ENCODE measurements at places on chromosomes 16 and 17. TPM values are rescaled to one million over a fixed set of nuclear protein-coding genes. Genes with fewer than 3 reads are reported as not detected.

DNA sequence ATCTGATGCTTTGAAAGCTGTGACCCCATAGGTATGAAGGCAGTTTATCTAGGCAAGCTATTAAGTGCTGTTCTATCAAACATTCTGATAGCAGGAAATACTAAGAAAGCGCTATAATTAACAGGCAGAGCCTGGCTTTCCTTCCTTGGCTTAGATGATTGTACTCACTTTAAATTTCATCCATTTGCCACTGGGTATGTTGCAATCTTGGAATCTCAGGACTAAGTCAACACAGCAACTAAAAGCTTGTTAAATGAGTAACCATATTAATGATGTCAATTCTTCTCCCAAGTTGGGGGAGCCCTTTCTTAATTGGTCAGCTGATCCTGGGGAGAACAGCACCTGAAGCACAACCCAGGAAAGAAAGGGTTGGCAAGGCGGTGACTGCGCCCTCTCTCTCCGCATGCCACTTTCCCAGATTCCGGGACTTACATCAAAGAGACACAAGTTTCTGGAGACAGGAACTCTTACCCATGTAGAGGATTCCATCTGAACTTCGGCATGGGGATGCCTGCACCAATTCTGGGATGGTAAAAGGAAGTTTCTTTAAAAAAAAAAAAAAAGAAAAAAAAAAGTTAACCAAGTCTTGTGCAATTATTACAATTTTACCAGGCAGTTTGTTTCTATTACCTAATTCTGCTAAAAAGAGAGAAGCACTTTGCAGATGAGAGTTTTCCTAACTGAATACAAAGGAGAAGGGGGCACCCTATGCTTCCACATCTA, 54.4 kb upstream of the ICAM2 start:
- no peak for DNase-seq

GRCh38 chr16:16861546-16861945, 482.6 kb downstream of the NPIPA7 start:
- peak; percentile 52 for DNase-seq

GRCh38 chr17:34879146-34879545, 82.1 kb downstream of the CCT6B start:
- peak; percentile 13 for DNase-seq

DNA sequence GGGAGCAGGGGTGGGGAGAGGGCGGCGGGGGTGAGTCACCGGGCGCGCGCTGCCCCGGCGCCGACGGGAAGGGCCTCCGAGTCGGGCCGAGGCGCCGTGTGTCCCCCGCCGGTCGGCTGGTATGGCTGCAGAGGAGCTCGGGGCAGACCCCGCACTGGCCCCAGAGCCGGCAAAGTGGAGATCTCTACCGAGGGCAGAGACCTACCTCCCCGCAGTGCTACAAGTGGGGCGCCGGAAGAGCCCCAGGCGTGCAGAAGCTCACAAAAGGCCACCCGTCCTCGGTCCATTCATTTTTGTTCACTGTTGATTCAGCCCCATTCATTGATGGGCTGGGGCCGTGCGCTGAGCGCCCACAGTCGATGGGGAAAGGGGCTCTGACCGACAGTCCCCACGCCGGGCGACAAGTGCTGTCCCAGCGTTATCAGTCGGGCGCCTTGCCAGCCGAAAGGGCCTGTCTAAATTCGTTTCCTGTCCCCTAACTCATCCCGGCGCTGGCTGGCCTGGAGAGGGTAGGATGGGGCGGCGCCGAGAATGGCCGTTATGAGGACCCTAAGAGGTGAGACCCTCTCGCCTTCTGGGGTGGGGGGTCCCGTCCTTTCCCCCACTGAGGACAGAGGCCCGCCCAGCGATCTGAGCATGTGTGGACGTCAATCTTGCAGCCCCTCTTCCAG, 709 bp upstream of the ENO3 start:
- DNase-seq = no peak

DNA sequence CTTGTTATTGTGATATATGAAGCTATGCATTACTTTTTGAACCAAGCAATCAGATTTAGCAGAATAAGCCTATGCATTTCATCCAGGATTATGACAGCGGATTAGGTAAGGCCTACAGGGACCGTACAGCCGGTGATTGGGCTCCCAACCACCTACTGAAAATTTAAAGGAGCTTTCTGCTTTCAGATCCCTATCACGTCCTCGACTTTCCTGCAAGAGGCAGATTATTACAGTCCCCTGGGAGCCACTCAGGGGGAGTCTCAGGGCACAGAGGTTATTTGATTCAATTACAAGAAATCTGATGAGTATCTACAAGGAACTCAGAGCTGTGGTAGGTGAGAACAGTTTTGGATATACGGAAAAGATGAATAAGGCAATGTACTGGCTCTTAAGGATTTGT, 80.7 kb downstream of the HS3ST3B1 start:
- DNase-seq = no peak

DNA sequence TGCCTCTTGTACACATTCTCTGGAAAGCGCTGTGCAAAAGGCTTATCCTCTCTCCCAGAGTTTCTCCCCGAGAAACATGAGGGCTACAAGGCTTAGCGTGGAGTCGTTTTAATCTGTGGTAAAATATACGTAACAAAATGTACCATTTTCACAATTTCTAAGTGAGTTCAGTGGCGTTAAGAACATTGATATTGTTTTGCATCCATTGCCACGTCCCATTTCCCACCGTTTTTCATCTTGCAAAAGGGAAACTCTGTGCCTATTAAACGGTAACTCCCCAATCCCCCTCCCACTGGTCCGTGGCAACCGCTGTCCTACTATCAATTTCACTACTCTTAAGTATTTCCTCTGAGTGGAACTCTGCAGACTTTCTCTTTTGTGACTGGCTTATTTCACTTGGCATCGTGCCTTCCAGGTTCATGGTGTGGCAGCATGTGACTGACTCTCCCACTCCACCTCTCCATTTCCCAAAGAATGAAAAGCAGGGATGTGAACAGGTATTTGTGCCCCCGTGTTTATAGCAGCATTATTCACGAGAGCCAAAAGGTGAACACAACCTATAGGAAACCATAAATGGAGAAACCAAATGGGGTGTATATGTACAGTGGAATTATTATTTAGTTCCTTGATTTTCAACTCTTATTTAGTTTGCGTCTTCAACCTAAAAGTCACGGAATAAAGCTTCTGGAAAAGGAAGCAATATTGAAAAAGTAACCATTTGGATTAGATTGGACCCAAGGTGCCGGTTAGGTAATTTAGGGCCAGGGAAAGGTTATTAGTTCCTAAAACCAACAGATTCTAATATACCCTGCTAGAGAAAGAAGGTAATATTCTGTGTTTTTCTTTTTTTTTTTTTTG, 1.1 kb upstream of the USP32 start:
- peak; percentile 31 for DNase-seq

HOXB9 gene
- total RNA-seq = 1.2 TPM

SLC22A31 gene
- total RNA-seq = 3.7 TPM
